ENCODE measurements at places on chromosomes 5 and 9.

DNA sequence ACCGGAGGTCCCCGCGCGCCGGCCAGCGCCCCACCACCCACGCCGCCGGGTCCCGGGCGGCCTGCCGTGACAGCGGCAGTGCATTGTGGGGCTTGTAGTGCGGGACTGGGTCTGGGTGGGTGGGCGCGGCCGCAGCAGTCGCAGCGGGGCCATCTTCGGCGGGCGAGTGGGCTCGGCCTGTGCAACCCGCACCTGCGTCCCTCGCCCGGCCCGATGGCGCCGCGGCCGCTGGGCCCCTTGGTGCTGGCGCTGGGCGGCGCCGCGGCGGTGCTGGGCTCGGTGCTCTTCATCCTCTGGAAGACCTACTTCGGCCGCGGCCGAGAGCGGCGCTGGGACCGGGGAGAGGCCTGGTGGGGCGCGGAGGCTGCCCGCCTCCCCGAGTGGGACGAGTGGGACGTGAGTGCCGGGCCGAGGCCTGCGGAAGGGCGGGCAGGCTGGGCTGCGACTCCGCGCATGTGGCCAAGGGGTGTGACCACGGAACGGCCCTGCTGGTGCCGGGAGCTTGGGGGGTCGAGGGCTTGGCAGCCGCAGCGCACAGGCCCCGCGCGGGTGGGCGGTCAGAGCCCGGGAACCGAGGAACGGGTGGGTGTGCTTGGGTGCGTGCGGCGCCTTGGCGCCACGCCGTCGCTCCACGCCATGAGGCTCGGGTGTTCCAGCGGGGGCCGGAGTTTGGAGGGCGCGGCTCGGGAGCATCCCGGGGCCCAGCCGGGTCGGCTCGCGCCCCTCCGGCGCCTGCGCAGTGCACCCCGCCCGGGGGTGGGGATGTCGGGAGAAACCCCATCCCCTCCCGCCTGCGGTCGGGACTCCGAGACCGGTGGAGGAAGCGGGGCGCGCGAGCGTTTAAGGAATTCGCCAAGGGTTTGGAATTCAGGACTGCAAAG, at the start of gene ARL10:
TSS of gene ARL10 (plus strand) at position 137 of the 881 bp plus-strand sequence. CDS start at position 214, 77 bp downstream.
- no peak for DNase-seq

- no peak for DNase-seq
These were observed 86.6 kb downstream of the SLC38A9 start for GRCh38 chr5:55625589-55625909.

- no peak for DNase-seq
These were observed 17.6 kb downstream of the DMRT3 start for GRCh38 chr9:994005-994404.

DNA sequence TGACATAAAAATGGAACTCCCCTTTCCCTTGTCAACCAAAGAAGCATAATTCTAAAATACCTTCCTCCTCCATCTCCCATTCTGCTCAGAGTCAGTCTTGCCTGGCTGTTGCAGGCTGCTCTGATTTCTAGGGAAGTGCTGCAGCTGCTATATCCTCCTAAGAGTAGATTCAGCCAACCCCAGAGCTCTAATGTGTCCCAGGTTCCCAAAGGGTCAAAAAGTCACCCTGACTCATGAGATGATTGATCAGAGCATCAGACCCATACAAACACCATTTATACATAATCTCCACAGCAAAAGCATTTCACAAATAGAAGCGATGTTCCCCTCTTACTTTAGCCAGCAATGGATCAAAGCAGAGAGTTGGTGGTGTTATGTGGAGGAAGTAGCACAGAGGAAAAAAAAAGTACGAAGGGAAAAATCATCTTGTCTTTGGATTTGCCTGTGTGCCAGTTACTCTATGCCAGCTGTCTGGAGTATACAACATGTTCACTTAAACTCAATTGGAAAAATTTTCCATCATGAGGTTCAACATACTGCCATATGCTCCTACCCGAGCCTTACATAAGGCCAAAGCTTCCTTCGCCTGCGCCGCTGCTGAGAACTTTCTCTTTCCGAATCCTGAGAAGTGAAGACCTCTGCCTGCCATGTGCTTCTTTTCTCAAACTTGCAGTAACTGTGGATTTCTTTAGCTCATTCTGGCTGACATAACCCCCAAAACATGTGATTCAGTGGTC, 258.0 kb downstream of the TLE4 start:
- no peak for DNase-seq

Measured in Panc1 (cell line).